ENCODE measurements at places on chromosomes 3 and 15.

GRCh38 chr3:100912976-100913545 lies 80.2 kb downstream of the ABI3BP start:
- no peak for DNase-seq

- DNase-seq: no peak
Measured at GRCh38 chr3:29284497-29284896, 3.6 kb downstream of the RBMS3 start.

- DNase-seq: no peak
Measured at GRCh38 chr3:47803480-47804025, 615 bp downstream of the DHX30 start.

DNA sequence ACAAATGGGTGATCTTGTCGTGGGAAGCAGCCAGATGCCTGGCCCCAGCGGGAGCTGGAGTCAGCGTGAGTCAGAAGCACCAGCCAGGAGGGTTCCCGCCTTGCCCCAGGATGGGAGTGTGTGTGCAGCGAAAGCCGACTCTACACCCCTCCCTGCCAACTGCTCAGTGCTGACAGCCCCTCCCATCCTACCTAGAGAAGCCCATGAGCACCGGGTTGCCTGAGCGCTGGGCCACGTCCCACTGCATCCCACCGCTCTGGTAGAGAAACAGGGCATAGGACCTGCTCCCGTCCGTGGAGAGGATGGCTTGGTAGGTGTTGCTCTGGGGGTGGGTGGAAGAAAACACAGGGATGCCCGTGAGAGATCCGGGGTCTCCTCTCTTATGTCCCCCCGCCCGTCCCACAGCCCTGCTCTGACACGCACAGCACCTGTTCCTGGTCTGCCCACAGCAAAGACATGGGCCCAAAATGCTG lies 42.9 kb downstream of the MUC4 start:
- no peak for DNase-seq

GRCh38 chr3:54784021-54784420 lies 143.8 kb downstream of the LRTM1 start:
- DNase-seq: no peak

DNA sequence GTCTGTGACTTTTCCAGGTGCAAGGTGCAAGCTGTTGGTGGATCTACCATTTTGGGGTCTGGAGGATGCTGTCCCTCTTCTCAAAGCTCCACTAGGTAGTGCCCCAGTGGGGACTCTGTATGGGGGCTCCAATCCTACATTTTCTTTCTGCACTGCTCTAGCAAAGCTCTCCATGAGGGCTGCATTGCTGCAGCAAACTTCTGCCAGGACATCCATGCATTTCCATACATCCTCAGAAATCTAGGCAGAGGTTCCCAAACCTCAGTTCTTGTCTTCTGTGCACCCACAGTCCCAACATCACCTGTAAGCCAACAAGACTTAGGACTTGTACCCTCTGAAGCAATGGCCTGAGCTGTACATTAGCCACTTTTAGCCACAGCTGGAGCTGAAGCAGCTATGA lies 694.5 kb upstream of the BCHE start:
- DNase-seq: no peak

DNA sequence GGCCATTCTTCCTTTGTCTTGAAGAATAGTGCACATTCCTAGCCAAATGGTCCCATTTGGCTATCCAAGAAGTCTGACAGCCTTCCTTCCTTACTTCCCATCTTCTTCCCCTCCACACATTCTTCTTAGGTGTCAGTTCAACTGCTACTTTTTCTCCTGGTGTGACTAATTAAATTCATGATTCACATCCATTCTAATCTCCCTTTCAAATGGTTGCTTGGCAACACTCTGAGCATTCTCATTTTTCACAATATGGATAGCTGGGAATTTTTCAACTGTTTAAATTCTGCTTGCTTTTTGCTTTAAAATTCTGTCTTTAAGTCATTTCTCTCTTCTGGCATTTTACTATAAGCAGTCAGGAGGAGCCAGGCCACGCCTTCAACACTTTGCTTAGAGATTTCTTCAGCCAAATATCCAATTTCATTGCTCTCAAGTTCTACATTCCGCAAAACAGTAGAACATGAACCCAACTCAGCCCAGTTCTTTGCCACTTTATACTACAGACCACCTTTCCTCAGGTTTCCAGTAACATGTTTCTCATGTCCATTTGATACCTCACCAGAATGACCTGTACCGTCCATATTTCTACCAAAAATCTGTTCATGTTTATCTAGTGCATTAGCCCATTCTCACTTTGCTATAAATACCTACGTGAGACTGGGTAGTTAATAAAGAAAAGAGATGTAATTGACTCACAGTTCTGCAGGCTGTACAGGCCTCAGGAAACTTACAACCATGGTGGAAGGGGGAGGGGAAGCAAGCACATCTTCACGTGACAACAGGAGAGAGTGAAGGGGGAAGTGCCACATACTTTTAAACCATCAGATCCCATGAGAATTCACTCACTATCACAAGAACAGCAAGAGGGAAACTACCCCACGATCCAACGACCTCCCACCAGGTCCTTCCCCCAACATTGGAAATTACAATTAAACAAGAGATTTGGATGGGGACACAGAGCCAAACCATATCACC lies 31.9 kb upstream of the MCF2L2 start:
- DNase-seq: no peak

- DNase-seq: no peak
Measured at GRCh38 chr3:165749821-165750220, 87.4 kb downstream of the BCHE start.

DNA sequence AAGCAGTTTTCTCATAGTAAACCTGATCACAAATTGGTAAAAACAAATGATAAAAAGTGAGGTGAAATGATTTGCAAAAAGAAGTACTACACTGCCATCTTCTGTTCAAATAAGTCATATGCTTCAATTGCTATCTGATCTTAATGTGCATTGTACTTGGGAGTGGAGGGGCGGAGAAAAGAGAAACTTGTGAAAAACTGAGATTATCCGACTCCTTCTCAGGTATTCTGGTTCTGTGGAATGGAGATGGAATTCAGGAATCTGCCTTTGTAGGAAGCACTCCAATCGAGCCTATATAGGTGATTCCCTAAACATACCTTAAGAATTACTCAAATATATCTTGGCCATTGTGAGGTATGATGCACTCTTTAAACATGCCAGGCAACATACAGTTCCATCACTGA lies 180.6 kb downstream of the CHL1 start:
- peak; percentile 60 for DNase-seq

GRCh38 chr3:32685543-32686185 lies 676 bp downstream of the CNOT10 start:
- DNase-seq: no peak

DNA sequence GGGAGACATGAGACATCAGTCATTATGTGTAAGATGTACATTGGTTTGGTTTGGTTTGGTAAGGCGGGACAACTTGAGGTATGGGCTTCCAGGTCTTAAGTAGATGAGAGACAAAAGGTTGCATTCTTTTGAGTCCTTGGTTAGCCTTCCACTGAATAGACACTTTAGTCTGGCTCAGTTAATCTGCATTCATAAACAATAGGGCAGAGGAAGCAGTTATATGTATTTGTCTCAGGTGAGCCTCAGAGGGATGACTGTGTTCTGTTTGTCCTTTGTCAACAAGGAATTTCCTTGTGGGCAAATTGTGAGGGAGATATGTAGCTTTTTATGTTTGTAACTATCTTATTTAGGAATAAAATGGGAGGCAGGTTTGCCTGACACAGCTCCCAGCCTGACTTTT lies 50.4 kb downstream of the TCF12 start:
- no peak for DNase-seq

GRCh38 chr15:39804026-39804425 lies 21.4 kb upstream of the FSIP1 start:
- DNase-seq: no peak

DNA sequence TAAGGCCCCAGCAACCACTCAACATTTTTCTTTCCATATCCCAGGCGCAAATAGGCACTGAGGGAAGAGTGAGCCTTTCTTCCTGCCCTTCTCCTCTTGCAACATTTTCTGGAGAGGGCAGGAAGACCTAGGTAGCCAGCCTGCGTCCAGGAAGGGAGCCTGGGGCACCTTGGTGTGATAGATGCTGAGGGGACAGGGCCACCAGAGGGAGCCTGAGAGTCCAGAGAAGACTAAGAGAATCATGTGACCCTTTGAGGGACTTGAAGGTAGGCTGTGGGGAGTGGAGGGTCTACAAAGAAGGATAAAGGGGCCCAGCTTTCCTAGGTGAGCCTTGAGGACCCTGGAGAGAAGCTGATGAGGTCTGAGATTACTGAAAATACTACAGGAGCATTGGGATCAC lies 346.6 kb downstream of the CNTN6 start:
- DNase-seq: no peak

DNA sequence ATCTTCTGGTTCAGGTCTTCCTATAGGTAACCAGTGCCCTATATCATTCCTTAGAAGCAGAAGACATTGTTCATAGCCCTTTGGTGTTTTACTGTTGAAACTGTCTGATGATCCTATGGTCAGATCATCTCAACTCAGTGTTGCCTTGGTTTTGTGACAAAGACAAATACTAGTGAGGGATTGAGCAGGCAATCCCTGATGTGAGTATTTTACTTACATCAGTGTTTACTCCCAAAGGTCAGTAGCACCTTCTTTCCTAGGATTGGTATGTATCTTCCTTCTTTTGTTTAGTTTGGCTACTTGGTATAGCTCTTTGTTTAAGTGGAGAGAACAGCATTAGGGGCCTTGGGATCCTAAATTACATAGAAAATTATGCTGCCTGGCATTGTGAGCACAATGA lies 41.1 kb downstream of the BBS4 start:
- no peak for DNase-seq

DNA sequence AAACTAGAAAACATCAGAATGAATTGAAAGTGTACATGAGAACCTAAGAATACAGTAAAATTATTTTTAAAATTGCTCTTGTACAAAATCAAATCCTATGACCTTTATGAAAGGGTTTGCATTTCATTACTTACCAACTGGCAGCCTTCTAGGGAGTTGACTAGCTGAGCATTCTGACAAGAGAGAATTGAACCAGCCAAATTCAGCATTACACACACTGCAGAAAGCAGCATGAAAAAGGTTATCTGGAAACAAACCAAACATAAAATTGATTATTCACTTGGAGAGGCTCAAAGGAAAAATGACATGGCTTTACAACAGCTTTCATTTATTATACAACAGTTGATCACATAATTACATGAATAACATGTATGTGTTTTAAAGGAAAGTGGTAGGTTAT lies 17.4 kb downstream of the NSMCE3 start:
- DNase-seq: no peak

GRCh38 chr3:126960604-126960995 lies 22.3 kb upstream of the PLXNA1 start:
- no peak for DNase-seq

DNA sequence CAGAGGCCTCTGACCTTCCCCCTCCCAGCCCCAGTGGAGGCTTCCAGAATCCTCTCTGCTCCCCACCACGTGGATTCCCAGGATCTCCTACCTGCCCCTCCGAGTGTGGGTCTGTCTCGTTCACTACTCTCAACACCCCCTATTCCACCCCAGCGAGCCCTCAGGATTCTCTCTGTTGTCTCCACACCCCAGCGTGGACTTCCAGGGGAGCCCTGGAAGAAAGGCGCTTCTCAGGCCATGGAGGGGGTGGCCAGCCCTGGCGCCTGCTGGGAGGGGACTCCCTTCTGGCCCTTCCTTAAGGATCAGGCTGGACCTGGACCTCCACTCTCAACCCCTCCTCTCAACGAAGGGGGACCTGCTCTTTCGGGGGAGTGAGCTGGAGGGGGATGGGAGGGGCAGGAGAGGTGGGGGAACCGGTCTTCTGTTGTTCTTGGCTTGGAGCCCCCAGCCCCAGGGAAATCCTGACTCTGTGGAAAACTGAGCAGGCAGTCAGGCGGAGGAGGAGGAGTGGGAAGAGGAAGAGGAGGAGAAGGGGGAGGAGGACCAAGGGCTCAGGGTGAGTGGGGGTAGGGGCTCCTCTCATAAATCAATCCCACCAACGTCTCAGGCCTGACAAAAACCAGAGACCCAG lies 32.9 kb downstream of the EPHB3 start:
- DNase-seq: no peak

DNA sequence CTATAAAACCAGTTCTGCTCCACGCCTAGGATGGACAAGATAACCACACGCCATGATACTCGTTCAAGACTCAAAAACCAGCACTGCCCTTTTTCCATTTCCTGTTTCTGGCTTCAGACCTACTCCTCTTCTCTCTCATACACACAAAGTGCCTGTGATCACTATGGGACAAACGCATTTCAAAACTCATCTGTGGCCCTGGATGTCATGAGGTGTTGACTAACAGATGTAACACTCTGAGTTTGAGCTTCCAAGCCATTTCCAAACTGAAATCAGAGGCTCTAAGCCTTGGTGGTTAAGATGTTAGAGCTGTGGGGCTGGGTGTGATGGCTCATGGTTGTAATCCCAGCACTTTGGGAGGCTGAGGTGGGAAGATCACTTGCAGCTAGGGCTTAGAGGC lies 55.7 kb upstream of the LMOD3 start:
- DNase-seq: no peak

DNA sequence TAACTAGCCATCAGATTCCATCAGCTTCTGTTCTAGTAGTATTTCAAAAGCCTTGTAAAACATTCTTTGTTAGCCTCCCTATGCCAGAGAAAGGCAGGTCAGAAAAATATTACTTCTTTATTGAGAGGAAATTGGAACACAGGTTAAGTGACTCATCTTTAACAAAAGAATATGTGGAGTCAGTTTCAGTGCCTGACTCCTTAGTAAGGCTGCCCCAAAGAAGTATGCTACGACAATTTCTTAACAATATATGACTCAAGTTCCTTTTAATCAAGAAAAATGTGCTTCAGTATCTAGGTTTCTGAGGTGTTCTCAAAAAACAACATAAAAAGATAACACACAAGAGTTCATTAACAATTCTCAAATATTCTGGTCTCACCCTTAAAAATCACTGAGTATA lies 139.2 kb downstream of the VPS13C start:
- DNase-seq: no peak

- no peak for DNase-seq
Measured at GRCh38 chr15:90563463-90563862, 33.7 kb downstream of the CRTC3 start.

GRCh38 chr3:152365126-152365525 lies 96.4 kb downstream of the MBNL1 start:
- no peak for DNase-seq

DNA sequence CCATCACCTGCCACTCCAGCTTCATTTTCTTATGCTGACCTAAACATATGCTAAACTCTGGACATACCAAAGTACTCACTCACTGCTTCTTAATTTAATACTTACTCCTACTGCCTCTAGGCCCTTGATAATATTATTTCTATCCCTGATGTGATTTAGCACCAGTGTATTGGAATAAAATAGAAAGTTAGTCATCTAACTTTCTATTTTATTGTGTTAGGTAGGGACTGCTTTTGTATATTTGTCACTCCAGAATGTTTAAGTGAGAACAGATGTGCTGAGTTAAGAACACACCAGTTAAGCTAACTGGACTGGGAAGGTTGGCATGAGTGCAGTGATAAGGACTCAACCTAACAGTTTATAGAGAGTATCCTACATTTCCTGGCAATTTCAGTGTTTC lies 6.5 kb upstream of the CLDN16 start:
- no peak for DNase-seq

DNA sequence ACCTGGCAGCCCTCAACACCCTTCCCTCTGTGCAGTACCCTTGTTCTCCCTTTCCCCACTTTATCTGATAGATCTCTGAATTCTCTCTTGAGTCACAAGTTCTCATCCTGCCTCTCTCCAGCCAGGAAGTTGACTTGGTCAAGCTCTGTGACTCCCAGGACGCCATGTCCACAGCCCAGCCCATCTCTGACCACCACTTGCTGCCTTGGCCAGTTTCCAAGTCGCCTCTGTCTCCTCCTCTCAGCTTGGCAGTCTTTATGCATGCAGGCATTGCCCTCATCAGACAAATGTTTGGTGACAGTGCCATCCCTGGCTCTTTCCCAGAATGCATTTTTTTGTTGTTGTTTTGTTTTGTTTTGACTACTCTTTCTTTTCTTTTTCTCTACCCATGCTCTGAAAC lies 25.7 kb downstream of the ZNF35 start:
- no peak for DNase-seq

Measured in NCI-H510A treated with DMSO at 0.1 percent for 48 hours (cell line).